ENCODE measurements at places on chromosomes 5 and 9.

DNA sequence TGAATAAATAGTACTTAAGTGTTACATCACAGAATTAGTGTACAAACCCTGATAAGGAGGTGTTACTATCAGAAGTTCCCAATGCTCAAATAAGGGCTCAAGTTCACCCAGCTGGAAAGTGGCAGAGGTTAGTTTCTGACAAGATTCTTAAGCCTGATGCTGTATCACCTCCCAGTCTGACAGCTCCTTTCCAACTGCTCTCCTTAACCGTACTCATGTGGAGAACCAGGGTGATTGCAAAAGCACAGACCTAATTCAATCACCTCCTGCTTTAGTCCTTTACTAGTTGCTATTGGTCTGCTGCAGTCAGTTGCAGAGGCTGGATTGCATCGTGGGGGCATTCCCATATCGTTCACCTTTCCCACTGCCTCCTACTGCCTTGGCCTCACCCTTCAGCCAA is 100.4 kb upstream of the ZNF618 start:
- DNase-seq = no peak

DNA sequence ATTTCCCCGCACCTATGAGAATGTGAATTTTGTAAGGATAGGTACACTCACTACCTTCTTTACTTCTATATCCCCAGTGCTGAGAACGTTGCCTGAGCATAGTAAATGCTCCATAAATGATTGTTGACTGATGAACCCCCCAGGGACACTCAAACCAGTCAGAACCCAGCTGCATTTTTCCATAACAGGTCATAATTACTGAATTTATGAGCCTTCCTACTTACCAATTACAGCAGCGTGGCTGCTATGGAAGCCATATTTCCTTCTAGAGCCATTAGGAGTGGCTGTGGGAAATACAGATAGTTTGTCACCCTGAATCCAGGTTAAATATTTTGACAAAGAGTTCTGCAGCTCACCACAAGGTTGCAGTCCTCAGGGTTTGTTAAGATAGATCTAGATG is 135.0 kb downstream of the TAF11L14 start:
- no peak for DNase-seq

- DNase-seq = no peak
Measured at GRCh38 chr9:7125231-7125630, 367.5 kb downstream of the KDM4C start.

- DNase-seq = no peak
Measured at GRCh38 chr5:59090323-59090722, 507.4 kb downstream of the RAB3C start.

- peak; percentile 77 for DNase-seq
Measured at GRCh38 chr9:34457266-34458012, 931 bp downstream of the FAM219A start.

GRCh38 chr5:94690778-94691177 is 72.3 kb downstream of the SLF1 start:
- no peak for DNase-seq

GRCh38 chr9:99445371-99445891 is 223.3 kb downstream of the SEC61B start:
- DNase-seq = peak; percentile 99

DNA sequence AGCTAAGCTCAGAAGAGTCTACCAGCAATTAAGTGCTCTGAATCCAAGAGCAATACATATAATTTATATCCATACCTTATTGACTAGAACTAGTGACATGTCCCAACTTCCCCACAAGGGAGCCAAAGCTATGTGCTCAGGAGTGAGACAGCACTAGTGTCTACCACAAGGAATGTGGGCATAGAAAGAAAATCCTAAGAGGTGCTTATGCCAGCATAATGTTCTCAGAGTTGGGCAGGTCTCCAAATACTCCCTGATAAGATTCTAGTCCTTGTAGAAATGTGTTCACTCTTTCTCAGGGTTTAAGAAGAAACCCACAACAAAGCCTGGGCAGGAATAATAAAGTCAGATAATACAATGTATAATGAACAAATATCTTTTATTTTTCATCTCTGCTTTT is 275.1 kb downstream of the BRINP1 start:
- DNase-seq = no peak
